Activated CD4-positive, alpha-beta T cell treated with anti-CD3 and anti-CD28 coated beads, Interleukin-2, amount 50 U/mL, for 1 hour (primary cell): ENCODE measurements at places on chromosomes 2 and 18.
A peak's percentile ranks its signal among the peaks of the same experiment; 100 is the strongest.

GRCh38 chr2:143081616-143082015 is 47.6 kb upstream of the ARHGAP15 start:
- DNase-seq: no peak

DNA sequence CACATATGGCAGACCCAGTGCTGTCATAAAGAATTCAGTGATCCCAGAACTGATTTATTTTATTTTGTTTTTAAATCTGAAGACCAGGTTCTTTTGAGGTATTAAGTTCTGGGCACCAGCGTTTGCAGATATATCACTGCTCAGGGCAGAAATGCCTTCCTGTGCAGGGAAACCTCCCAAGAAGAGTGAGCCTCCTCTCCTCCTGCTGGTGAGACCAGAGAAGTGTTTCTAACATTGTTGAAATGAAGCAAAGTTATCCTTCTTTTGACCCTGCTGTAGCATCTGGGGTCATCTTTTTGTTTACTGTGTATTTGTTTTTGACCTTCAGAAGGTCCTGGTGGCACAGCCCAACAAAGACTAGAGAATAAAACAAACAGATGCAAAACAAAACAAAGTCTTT is 94.0 kb downstream of the AQP4 start:
- no peak for DNase-seq

- DNase-seq: no peak
These were observed 41.2 kb downstream of the RPL37A start for GRCh38 chr2:216539791-216540241.

DNA sequence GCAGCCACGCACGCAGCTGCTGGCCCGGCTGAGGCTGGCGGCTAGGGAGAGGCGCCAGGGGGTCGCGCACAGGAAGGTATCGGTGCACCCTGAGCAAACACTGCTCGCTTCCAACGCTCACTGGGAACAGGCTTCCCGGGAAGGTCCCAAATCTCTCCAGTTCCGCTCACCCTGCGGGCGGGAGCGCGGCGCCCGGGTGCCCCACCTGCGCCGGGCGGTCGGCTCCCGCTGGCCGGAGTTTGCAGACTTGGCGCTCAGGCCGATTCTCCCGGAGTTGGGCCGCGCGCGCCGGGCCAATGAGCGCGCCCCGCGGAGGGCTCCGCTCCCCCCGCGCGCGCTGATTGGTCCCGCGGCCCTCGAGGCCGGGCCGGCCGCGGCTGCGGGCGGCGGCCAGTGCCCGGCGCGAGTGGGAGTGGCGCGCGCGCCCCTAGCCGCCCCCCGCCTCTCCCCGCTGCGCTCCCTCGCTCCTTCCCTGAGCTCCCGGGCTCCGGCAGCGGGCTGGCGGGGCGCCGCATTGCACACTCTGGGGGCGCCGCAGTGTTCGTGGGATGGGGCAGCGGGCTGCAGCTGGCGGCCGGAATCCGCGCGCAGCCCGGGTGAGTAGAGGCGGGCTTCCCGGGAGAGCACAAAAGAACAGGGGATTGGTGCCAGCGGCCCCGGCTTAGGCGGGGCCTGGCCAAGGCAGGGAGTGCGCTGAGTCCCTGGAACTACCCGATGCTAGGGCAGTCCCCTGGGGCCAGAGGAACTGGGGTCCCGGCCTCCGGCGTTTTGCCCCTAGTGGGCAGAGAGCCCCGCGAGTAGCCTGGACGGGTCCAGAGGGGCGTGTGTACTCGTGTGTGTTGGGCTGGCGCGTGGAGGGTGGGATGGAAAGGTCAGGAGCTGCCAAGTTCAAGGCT is at the start of gene LYPD6:
LYPD6 (plus strand) TSS at position 461 of the 896 bp plus-strand sequence. CDS start 107,122 bp downstream, outside the sequence.
- no peak for DNase-seq

- peak; percentile 20 for DNase-seq
These were observed 2.1 kb upstream of the MAP3K2 start for GRCh38 chr2:127389778-127390435.

- no peak for DNase-seq
These were observed 163.3 kb downstream of the METTL4 start for GRCh38 chr18:2407961-2408360.

GRCh38 chr2:166057370-166058164 is 70.3 kb downstream of the SCN1A start:
- DNase-seq: no peak

GRCh38 chr18:36035253-36035652 is 32.1 kb downstream of the RPRD1A start:
- no peak for DNase-seq

DNA sequence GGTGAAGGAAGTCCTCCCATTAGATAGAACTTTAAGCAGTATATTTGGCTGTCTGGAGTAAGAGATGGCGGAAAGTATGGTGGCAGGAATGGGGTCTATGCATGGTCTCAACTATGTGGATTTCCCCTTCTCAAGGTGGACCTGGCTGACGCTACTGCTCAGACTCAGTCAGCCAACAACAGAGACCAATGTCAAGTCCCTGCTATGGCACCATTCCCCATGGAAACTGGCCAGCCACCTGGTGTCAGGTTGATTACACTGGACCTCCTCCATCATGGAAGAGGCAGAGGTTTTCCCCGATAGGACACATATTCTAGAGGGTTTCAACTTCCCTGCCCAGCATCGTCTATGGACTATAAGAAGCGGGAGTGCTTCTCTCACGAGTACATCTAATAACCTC is 8.6 kb upstream of the FAHD2A start:
- DNase-seq: no peak

DNA sequence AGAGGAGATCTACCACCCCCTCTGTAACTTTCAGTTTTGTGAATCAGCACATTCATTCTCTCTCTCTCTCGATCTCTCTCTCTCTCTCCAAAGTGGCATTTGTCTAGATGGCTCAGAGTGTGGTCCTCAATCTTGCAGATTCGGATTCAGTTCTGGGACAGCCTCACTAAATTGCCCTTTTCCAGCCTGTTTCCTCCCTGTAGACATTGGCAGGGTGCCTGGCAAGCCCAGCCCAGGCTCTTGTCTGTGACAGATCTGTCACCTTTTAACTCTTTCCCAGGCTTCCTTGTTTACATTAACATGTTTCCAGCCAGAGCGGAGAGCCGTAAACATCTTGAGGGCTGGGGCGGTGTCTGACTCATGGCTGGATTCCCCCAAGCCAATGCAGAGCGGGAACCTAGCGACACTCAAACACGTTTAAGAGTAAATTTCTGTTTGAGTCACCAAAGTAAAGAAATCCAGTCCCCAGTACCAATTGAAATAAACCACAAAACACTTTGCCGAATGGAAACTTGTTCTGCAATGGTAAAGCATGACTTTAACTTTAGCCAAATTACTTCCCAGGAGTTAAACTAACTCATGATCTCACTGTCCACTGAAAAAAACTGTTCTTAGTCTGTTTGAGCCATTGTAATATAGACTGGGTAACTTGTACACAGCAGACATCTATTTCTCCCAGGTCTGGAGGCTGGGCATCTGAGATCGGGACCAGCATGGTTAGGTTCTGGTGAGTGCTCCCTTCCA is 6.6 kb upstream of the CYP27C1 start:
- DNase-seq: no peak

- DNase-seq: peak; percentile 51
These were observed 77.3 kb upstream of the UPP2 start for GRCh38 chr2:158024288-158024898.

GRCh38 chr2:124678043-124678442 is 653.0 kb downstream of the CNTNAP5 start:
- DNase-seq: no peak

- no peak for DNase-seq
These were observed 2.4 kb downstream of the ERBB4 start for GRCh38 chr2:212535996-212536816.

- DNase-seq: no peak
These were observed 11.1 kb upstream of the CNNM3 start for GRCh38 chr2:96804986-96805385.

GRCh38 chr2:132503701-132504100 is 87.1 kb downstream of the GPR39 start:
- no peak for DNase-seq

DNA sequence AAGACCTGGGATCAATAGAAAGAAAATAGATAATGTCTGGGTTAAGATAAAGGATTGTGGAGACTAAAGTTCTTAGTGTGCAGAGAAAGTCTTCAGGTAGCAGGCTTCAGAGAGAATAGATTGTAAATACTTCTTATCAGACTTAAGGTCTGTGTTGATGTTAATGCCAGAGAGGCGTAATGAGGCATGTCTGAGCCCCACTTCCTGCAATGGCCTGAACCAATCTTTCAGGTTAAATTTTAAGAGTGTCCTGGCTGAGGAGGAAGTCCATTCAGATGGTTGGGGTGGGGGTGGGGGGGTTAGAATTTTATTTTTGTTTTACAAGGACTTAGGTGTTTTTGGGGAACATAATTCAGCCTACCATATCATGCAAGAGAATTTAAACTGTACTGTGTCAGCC is 129.5 kb downstream of the EVA1A start:
- no peak for DNase-seq

DNA sequence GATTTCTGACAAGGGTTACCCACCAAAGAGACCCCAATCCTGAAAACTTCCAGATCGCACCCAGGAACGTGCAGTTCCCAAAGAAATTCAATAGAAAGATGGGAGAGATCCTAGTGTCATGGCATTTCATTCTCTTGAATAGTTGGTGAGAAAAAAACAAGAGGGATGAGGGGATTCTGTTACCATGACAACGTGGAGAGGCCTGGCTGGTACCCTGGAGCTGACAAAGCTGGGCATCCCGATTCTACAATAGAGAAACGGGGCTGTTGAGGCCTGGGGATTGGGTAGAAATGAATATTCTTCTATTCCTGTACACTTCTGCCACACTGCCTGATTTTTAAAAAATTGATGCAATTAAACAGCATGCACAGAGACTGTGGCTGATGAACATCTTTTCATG is 41.0 kb downstream of the POLE4 start:
- no peak for DNase-seq
